ENCODE measurements at places on chromosomes 1 and 21.

GRCh38 chr1:28258628-28259251 is 578 bp upstream of the SESN2 start:
- DNase-seq, result no peak

- DNase-seq, result no peak
These were observed 9.4 kb downstream of the MFN2 start for GRCh38 chr1:11989669-11990068.

DNA sequence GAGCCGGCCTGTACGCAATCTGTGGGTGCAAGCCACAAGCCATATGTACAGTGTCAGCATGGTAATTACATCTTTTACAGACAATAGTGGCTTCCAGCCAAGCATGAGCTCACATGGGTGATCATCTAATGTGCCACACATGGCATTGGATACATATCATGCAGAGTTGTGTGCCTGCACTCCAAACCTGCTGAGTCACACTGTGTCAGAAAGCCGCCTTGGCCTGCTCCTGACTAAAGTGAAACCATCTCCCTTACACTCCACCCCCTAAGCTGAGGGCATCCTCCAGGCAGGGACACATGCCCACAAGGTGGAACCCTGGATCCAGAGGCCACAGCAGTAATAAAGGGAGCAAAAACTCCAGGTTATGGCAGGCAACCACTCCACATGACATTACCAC is 72.5 kb downstream of the KCNT2 start:
- no peak for DNase-seq

GRCh38 chr1:200028586-200029034 is 1.1 kb downstream of the NR5A2 start:
- DNase-seq, result no peak

- peak; percentile 22 for DNase-seq
These were observed 28.4 kb downstream of the TRIM45 start for GRCh38 chr1:117093091-117093534.

DNA sequence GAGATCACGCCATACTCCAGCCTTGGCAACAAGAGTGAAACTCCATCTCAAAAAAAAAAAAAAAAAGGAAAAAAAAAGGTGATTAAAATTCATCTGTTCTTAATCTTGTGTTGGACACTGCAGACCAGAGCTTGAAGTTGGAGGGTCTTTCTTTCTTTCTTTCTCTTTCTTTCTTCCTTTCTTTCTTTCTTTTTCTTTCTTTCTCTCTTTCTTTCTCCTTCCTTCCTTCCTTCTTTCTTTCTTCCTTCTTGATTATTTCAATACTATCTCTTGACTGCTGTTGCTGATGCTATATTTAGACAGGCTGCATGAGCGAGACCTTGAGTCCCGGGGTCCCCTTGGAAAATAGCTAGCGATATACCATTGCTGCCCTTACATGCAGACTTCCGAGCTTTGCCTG is 107.4 kb upstream of the ADAR start:
- DNase-seq, result no peak

- no peak for DNase-seq
These were observed 17.6 kb downstream of the GABPA start for GRCh38 chr21:25752416-25752815.

- DNase-seq, result no peak
These were observed 338 bp upstream of the TOR1AIP1 start for GRCh38 chr1:179881642-179882252.

DNA sequence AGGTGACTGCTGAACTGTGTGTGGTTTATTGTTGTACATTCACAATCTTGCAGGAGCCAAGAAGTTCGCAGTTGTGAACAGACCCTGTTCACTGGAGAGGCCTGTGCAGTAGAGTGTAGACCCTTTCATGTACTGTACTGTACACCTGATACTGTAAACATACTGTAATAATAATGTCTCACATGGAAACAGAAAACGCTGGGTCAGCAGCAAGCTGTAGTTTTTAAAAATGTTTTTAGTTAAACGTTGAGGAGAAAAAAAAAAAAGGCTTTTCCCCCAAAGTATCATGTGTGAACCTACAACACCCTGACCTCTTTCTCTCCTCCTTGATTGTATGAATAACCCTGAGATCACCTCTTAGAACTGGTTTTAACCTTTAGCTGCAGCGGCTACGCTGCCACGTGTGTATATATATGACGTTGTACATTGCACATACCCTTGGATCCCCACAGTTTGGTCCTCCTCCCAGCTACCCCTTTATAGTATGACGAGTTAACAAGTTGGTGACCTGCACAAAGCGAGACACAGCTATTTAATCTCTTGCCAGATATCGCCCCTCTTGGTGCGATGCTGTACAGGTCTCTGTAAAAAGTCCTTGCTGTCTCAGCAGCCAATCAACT is 6.4 kb upstream of the PIGV start:
- no peak for DNase-seq

- DNase-seq, result no peak
These were observed 93.8 kb downstream of the SYT2 start for GRCh38 chr1:202616355-202616915.

DNA sequence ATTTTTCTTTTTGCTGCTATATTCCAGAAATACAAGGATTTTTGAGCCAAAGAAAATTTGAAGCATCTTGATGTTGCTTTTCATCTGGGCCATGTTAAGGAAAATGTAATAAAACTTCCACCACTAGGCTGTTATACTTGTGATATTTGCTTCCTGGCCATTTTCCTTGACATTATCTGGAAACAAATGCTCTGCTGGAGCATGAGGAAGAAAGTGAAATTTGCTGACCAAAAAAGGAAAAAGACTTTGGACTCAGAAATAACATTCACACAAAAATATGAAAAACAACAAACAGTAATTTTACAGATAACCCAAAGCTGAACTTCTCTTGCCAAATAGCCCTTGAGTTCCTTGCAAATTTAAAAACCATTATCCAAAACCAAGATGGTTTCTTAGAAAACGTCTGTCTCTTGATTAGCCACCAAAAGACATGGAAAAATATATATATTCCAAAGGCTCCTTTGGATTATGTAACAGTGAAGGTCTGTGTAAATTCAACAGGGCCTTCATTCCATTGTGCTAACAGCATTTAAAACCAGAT is 344.5 kb downstream of the LMX1A start:
- no peak for DNase-seq

- no peak for DNase-seq
These were observed 368.6 kb downstream of the USH2A start for GRCh38 chr1:216054600-216054999.

GRCh38 chr1:23650344-23650990 is 41.1 kb upstream of the RPL11 start:
- DNase-seq, result no peak

DNA sequence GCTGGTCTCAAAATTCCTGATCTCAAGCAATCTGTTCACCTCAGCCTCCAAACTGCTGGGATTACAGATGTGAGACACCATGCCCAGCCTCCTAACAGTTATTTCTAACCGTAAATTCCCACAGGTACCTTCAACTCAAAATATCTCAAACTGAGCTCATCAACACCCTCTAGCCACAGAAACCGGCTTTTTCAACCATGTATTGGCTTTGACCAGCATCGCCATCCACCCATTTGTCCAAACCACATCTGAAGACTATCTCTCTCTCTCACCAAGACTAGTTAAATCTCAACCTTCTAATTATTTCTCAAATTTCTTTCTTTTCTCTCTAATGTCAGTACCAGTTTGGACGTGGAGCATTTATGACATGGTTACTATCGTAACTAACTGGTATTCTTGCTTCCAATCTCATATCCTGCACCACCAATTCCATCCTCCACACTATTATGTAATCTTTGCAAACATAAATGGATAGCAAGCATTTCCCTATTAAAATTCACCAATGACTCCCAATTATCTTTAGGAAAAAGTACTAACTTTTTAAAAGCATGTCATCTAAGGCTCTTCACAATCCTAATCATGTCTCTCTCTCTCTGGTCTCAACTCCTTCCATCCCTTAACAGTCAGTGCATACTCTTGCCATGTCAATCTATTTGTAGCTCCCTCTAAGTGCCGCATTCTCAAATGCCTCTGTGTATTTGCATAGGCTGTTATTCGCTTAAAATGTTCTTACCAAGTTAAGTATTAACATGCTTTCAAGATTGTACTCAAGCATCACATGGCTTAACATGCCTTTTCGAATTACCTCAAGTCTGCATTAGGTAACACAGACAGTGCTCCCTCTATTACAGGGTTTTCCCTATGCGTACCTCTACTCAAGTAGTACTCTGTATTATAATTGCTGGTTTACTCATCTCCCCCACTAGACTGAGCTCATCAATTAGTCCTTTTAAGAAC is 18.1 kb downstream of the RSBN1 start:
- DNase-seq, result no peak

DNA sequence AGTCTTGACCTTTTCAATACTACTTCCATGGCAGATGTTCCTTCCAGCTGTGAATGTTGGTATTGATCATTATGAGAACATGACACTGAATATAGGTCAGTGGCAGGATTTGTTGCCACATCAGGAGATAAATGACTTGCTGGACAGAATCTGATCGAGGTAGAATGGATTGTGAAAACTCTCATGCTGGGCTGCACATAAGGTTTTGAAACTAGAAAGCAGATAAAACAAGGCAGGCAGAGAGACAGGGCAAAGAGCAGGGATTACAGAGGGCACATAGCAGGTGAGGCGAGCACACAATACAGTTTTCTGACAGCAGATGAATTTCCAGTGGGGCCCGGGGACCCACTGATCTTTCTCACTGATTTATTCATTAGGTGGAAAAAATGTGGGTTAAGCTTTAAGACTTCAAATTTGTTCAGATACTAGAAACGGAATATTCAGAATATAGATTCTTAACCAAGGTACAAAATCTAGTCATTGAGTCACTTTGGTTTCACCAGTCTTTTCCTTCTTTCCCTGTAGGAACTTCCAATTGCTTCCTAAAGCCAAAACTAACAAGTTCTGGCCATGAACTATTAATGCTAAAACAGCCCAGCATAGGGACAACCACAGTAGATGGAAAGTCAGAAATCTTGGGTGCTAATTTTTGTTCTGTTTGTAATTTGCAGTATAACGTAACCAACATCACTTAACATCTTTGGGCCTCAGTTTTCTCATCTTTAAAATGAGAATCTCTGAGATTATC is 296.0 kb upstream of the PTBP2 start:
- DNase-seq, result no peak

GRCh38 chr1:222821239-222821638 is 6.4 kb downstream of the DISP1 start:
- DNase-seq, result no peak

- no peak for DNase-seq
These were observed 73.8 kb downstream of the LYPLAL1 start for GRCh38 chr1:219247441-219247840.

DNA sequence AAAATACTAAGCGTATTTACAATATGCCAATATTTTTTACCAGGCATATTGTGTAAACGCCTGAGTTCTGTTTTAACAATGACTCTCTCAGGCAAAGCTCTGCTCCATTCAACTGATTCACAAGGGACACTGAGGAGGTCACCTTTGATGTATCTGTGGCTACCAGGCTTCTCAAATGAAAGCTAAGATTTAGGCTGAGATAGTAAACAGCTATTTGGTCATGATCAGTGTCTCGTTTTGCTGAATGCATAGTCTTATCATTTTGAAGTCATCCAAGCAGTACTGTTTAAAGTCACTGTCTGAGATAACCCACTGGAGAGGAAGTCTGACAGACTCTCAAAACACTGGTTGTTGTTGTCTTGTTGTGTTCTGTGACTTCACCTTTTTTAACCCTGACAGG is 13.7 kb upstream of the PLPPR5 start:
- no peak for DNase-seq

- no peak for DNase-seq
These were observed 24.4 kb downstream of the ALG14 start for GRCh38 chr1:95048317-95048716.

- DNase-seq, result no peak
These were observed 29.1 kb upstream of the ZNF281 start for GRCh38 chr1:200438911-200439310.

DNA sequence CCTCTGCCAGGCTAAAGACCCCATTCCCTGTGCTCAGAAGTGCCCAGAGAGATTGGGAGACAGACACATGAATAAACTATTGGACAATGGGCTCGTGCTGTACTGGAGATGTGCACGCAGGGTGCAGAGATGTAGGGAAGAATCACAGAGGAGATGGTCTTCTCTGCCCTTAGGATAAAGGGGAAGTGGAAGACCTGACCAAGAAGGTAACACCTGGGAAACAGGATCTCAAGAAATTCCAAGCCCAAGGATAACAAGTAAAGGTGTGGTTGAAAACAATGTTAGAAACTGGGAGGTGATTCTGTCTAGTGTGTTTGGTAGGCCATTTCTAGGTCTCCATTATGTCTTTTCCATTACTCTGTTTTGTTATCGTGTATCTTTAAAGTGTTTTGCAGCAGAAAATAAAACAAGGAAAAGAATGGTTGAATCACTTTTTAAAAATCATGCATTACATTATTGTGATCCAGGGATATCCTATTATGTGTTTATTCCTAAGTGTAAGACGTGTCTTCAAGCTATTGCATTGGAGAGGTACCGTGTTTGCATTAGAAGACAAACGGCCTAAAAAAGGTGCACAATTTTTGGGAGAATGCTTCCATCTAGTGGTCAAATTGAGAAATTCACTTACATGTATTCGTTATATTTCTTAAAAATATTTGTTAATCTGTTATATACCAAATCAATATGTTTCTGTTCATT is 40.8 kb upstream of the KCTD3 start:
- no peak for DNase-seq

GRCh38 chr1:211579440-211580302 is 710 bp upstream of the SLC30A1 start:
- DNase-seq, result no peak

DNA sequence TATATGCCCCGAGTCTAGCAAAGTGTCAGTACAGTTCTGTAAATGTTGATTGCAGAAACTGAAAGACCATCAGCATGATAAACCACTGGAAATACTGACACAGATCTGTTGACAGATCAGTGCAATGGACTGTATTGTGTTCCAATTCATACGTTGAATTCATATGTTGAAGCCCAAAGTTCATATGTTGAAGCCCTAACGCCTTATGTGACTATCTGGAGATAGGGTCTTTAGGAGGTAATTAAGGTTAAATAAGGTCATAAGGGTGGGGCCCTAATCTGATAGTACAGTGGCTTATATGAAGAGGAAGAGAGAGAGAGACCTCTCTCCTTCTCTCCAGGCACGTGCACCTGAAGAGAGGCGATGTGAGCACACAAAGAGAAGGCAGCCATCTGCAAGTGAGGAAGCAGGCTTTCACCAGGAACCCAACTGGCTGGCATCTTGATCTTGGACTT is 144.7 kb downstream of the MRPL39 start:
- no peak for DNase-seq

DNA sequence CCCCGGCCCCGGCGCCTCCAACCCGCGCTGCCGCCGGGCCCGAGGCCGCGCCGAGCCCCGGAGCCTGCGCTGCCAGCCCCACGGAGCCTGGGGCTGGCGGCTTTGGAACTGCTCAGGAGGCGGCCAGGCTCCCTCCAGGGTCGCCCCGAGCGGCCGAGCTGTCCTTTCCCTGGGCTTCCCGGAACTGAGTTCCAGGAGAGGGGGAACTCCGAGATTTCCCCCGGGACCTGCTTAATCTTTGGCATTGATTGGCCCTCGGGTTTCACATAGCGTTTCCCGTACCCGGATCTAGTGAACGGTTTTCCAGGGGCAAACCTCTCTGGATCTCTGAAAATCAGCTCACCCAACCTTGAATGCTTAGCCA is 504 bp downstream of the H6PD start:
- DNase-seq, result no peak

Data from activated naive CD4-positive, alpha-beta T cell treated with anti-CD3 and anti-CD28 coated beads, Interleukin-2, amount 50 U/mL, for 72 hours (primary cell).